ENCODE measurements at places on chromosomes 12 and 14. TPM values are rescaled to one million over a fixed set of nuclear protein-coding genes. Genes with fewer than 3 reads are reported as not detected.

GRCh38 chr14:86166541-86166940 lies 636.6 kb downstream of the FLRT2 start:
- no peak for DNase-seq

DNA sequence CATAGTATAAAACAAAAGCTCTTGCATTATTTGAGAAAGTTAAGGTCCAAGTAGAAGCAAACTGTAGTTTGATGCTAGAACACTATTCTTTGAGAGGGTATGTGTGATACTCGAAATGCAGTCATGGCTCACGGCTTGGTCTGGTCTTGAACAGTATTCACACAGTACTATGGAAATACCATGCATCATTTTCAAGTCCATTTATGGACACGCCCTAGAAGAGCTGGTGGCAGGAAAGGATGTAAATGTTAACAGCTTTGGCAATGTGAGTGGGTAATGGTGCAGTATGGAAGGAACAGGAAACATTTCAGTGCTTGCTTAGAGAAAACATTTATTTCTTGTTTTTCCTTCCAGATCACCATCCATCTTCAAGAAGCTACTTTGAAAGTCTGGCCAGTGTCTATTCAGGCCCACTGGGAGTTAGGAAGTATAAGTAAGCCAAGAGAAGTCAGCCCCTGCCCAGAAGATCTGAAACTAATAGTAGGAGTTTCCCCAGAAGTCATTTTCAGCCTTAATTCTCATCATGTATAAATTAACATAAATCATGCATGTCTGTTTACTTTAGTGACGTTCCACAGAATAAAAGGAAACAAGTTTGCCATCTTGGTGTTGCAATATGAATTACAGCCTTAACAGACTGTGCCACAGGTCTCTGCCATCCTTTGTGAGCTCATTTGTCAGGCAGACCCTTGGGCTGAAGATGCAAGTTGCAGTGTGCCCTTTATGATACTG lies 5.7 kb upstream of the AKAP5 start:
- no peak for DNase-seq

DNA sequence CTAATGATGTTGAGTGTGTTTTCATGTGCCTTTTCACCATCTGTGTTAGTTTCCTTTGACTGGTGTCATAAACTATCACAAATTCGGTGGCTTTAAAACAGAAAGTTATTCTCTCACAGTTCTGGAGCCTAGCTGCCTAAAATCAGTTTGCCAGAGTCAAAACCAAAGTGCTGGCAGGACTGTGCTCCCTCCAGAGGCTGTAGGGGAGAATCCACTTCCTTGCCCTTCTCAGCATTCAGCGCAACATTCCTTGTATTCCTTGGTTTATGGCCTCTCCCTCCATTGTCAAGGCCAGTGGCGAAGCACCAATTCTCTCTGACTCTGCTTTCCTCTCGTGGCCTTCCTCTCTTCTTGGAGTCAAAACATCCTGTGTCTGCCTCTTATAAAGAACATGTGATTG lies 174.2 kb upstream of the PDE3A start:
- DNase-seq, result no peak

- DNase-seq, result no peak
These were observed at the start of gene CLEC4A for GRCh38 chr12:8123124-8123912. CLEC4A (plus strand) TSS chr12:8123617; CDS start chr12:8123879, 262 bp downstream.

DNA sequence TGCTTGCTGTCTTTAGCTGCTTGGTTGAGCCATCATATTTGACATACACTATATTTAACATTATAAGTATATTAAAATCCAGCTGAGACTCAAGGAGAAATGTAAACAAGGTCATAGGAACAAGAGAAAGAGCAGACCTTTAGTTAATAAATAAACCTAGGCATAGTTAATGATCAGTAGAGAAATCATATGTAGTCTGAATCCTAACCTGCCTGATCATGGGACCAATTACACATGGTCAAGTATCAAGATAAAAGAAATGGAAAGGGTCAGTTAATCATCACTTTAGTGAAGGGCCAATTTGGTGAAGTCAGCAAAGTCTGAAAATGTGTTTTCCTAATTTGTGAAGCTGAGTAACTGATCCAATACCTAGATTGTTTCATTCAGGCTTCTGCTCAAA lies 7.5 kb downstream of the RNF212B start:
- no peak for DNase-seq

GRCh38 chr14:67392123-67392522 lies 19.8 kb downstream of the PLEK2 start:
- no peak for DNase-seq

- DNase-seq, result no peak
These were observed 73.2 kb downstream of the SUSD6 start for GRCh38 chr14:69684461-69685217.

- DNase-seq, result peak; percentile 46
These were observed 262.6 kb upstream of the BTG1 start for GRCh38 chr12:92408072-92408900.

GRCh38 chr14:104827177-104828055 lies 26.5 kb downstream of the ZBTB42 start:
- peak; percentile 25 for DNase-seq

DNA sequence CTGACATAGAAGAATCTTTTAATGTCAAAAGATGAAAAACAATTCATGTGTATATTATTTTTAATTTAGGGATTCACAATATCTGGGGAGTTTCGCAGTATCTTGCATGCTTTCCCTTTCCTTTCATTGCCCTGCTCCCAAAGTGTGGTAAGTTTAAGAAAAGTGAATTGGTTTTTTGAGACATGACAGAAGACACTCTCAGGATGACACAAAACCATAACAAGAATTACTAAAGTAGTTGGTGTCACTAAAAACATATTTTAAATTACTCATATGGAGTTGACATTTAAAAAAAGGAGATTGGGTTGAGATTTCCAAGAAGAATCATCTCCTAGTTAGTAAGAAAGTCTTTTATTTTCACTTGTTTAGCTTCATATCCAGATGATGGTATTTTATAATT lies 5.1 kb upstream of the PCNX1 start:
- no peak for DNase-seq

DNA sequence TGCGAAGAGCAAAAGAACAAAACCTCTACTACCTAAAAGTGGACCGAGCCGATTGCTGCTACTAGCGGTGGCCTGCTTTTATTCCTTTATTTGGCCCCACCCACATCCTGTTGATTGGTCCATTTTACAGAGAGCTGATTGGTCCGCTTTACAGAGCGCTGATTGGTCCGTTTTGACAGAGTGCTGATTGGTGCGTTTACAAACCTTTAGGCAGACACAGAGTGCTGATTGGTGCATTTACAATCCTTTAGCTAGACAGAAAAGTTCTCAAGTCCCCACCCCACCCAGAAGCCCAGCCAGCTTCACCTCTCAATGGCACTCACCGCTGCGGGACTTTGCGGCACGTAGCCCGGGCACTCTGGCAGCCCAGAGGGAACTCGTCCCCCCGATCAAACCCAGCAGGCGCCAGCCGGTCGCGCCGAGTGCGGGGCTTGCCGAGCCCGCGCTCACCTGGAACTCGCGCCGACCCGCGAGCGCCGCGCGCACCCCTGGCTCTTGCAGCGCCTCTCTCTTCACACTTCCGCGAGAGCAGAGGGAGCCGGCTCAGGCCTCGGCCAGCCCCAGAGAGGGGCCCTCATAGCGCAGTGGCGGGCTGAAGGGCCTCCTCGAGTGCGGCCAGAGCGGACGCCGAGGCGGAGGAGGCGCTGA lies 8.7 kb upstream of the FGD4 start:
- DNase-seq, result no peak

GRCh38 chr12:11729439-11730150 lies 80.1 kb downstream of the ETV6 start:
- no peak for DNase-seq

DNA sequence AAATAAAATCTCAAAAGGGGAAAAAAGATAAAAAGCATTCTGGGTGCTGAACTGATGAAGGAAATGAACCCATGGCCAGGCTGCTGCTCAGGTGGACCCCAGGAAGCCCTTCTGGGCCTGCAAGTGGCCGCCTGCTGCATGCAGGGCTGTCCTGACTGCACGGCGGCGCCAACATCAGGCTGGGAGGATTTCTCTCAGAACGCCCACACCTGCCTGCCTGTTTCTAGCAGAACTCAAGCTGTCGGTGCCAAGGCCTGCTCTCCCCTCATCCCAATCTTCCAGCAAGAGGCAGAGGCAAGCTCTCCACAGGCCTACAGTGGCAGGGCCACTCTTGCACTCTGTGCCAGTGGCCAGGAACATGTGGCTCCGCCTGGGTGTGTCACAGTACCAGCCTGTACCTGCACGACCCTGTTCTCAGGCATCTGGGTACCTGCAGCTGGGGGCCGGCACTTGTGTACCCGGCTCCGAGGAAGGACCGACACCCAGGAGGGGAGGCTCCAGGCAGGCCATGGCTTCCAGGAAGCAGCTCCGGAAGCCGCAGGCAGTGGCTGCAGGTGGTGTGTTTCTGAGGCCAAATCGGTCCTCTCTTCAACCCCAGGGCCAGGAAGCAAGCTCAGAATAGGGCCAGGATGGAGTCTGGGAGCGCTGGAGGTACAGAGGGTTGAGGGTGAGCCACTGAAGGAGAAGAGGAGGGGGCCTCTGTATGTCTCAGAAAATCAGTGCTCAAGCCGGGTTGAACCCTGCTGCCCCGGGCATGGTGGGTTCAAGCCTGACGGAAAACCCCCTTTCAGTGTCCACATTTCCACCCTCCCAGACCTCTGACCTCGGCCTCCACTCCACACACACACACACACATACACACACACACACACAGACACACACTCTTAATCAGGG lies 2.5 kb upstream of the INF2 start:
- DNase-seq, result no peak

- no peak for DNase-seq
These were observed 76.5 kb downstream of the FOXN3 start for GRCh38 chr14:89340200-89341181.

DNA sequence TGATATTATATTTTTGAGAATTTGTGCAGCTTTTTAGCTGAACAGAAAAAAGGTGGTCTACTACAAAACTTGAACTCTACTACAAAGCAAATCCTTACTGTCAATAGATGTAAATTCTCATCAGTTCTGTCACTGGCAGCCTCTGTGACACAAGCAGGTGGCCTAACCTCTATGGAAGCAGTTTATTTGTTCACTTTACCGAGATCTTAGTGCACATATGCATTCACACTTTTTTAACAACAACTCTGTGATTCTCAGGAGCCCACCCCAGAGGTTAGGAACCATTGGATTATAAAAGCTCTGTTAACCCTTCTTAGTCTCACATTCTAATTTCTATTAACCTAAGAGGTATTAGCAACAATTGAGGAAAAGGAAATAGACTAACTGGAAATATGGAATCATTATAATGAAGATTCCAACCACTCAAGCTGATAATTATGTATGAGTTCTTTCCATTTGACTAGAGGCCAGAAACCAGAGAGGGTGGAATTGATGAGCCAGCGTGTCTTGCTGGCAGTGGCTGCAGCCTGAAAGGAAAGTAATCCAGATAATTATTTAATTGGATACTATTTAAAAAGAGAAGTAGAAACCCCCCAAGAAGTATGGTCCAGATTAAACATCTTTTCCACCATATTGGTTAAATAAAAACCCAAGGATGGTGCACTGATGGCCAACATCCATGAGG lies 451.1 kb downstream of the TMEM117 start:
- no peak for DNase-seq

- no peak for DNase-seq
These were observed 42.6 kb downstream of the CCDC92 start for GRCh38 chr12:123929946-123930583.

- DNase-seq, result no peak
These were observed 708 bp upstream of the TCTN1 start for GRCh38 chr12:110613071-110613770.

DNA sequence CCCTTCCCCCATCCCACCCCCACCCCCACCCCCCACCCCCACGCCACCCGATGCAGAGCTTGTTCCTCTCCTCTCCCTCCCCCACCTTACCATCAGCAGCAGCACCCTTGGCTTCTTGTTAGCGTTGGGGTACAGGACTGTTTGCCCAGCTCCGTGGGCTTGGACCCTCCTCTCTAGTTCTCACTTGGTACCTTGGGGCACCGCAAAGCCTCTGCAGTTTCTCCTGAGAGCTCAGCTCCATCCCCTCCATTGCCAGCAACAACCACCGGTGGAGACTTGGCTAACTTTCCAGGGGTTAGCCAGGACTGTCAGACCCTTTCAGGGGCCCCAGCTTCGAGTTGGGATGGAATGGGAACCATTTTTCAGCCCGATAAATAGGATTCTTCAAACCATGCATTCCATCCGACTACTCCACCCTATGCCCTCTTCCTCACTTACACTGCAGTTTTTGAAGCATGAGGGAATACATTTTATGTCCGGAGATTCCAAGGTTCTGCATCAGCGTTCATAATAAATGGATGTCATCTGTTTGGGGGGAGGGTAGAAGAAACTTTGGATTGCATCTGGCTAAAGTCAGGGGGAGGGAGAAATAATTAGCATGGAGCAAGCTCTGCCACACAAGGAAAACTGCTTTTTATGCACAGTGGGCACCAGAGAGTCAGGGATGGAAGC lies 1.1 kb downstream of the SCN8A start:
- peak; percentile 32 for DNase-seq

DNA sequence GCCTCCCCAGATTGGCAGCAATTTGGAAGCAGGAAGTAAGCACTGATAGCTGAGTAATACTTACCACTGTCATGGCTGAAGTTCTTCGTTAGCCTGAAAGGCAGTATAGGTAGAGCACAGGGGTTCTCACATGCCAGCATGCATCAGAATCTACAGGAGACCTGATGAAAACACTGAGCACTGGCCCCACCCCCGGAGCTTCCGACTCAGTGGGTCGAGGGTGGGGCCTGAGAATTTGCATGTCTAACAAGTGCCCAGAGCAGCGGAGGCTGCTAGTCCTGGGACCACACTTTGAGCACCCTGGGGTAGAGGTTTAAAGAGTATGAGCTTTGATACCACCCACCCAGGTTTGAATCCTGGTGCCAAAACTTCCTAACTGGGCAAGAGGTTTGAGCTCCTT lies 89.6 kb downstream of the FBXW8 start:
- no peak for DNase-seq

DNA sequence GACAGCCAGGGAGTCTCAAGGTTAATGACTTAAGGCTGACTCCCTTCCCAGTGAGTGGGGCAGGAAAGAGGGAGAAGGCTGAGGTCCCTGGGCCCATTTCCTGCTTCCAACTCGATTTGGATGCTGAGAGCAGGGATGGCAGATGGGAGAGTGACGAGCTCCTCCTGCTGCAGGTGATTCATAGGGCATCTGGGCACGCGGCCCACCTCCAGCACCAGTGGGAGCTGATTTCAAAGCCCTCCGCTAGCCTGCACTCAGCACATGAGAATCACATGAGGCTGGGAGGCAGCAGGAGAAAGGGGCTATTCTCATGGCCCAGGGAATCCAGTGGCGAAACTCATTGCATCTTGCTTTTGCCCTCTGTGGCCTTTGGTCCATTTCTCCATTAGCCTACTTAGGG lies 90.8 kb downstream of the SSPN start:
- DNase-seq, result no peak

GRCh38 chr12:39807043-39807442 lies 187.4 kb upstream of the ABCD2 start:
- no peak for DNase-seq

- DNase-seq, result no peak
These were observed 359.8 kb downstream of the FOXG1 start for GRCh38 chr14:29126361-29126760.

- no peak for DNase-seq
These were observed 59.1 kb downstream of the CCDC60 start for GRCh38 chr12:119393677-119394076.

- DNase-seq, result no peak
These were observed 91.6 kb upstream of the PAWR start for GRCh38 chr12:79782172-79782900.

Gene TEP1
- total RNA-seq, result 7.9 TPM

Gene BRI3BP
- 12.4 TPM for total RNA-seq

Gene ATF7
- total RNA-seq, result 33.6 TPM

Gene HSPB8
- total RNA-seq, result 7.1 TPM

Gene KRT78
- total RNA-seq, result 0.21 TPM

Gene LYZ
- not detected for total RNA-seq

Gene ESPL1
- total RNA-seq, result 20.2 TPM

Gene ETNK1
- 24.5 TPM for total RNA-seq

Gene HRK
- total RNA-seq, result not detected
